Endothelial cell of umbilical vein (primary cell): ENCODE measurements at places on chromosomes 2 and 18. TPM values are rescaled to one million over a fixed set of nuclear protein-coding genes. Genes with fewer than 3 reads are reported as not detected.
A peak's percentile ranks its signal among the peaks of the same experiment; 100 is the strongest.

The KLHL41 gene
- 0.21 and 0.73 TPM in 2 replicates for total RNA-seq

The GPR155 gene
- total RNA-seq, result 1.5 and 1.7 TPM in 2 replicates

The LRATD1 gene
- total RNA-seq, result not detected in 2 replicates

The ST6GAL2 gene
- not detected in 2 replicates for total RNA-seq

The EPB41L3 gene
- total RNA-seq, result 114 and 154 TPM in 2 replicates

The ABCG5 gene
- not detected in 2 replicates for total RNA-seq

DNA sequence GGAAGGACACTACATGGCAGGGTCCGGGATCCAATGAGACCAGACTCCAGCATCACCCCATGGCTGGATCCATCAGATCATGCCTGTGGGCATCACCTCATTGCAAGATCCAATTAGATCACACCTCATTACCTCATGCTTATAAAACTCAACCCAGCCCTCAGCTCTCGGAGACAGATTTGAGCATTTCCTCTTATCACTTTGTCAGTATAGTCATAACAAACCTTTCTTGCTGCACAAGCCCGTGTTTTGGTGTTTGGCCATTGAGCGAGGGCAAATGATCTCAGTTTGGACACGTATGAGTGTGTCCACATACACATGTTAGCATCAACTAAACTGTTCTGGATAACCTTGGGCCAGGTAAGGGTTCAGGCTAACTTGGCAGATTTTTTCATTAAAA is 58.8 kb downstream of the CCDC195 start:
- H3K4me1 ChIP-seq, result no peaks in the 10 kb centered on the region
- no peak for DNase-seq
- no peaks in the 10 kb centered on the region for H3K27me3 ChIP-seq
- H3K36me3 ChIP-seq, result no peaks in the 10 kb centered on the region
- H3K4me3 ChIP-seq, result no peak overlapping the region

DNA sequence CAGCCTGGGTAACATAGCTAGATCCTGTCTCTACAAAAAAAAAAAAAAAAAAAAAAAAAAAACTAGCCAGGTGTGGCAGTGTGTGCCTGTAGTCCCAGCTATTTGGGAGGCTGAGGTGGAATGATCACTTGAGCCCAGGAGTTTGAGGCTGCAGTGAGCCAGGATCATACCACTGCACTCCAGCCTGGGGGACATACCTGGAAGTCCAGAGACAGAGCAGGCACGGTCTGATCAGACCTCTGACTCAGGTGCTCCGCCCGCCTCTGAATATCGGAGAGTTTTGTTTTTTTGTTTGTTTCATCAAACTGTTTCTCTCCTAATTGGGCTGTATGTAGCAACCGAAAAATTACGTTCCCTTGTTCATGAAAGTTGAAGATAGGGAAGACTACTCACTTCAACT is 49.2 kb downstream of the RASGRP3 start:
- H3K4me3 ChIP-seq, result no peak overlapping the region
- DNase-seq, result no peak
- no peak overlapping the region for H3K27ac ChIP-seq

GRCh38 chr2:127698553-127699355 is 2.5 kb upstream of the SFT2D3 start:
- no peak for DNase-seq
- H3K4me1 ChIP-seq, result peaks cover 23% of the 10 kb centered on the region
- no peak overlapping the region for H3K4me3 ChIP-seq
- H3K27ac ChIP-seq, result no peak overlapping the region
- H3K27me3 ChIP-seq, result no peaks in the 10 kb centered on the region

DNA sequence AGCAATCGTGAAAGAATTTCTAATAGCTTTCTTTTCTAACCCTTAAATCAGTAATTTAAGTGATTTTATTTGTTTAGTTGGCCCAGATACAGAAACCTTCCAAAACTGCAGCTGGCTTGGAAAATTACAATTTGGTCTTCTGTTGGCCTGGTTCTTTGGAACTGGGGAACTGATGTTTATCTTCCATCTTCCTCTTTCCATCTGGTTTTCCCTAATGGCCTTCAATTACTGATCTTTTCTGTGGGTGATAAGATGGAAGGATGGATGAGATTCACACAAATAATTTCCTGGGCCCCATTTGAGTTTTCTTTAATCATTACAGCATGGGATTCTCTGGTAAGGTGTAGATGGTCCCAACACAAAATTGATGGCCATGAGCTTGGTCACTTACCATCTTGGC is 106.5 kb upstream of the CHRNA1 start:
- H3K27me3 ChIP-seq, result no peaks in the 10 kb centered on the region
- H3K4me1 ChIP-seq, result no peaks in the 10 kb centered on the region
- H3K36me3 ChIP-seq, result no peaks in the 10 kb centered on the region

- DNase-seq, result no peak
- H3K27ac ChIP-seq, result no peak overlapping the region
- H3K36me3 ChIP-seq, result no peaks in the 10 kb centered on the region
These were observed 12.0 kb upstream of the TFPI start for GRCh38 chr2:187566266-187566665.

DNA sequence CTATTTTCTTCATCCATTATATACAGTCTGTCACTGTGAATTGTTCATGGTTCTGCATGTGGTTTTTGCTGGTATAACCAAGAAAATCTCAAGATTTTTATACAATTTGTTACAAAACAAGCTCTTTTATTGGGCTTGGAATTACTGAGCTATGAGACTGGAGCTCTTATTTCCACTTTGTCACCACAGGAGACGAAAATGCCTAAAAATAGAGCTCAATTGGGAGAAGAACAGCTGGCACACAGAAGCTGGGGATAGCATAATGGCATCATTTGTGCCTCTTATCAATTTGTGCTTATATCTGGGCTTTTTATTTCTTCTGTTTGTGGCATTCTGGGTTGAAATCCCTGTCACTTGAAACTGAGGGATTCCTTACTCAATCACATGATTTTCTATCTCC is 219.1 kb downstream of the CALCRL start:
- no peak overlapping the region for H3K27ac ChIP-seq
- no peak overlapping the region for H3K4me3 ChIP-seq
- H3K4me1 ChIP-seq, result peaks cover 3% of the 10 kb centered on the region
- DNase-seq, result no peak
- no peaks in the 10 kb centered on the region for H3K27me3 ChIP-seq

GRCh38 chr2:74008761-74009395 is 24.2 kb downstream of the TET3 start:
- H3K4me3 ChIP-seq, result no peak overlapping the region
- H3K36me3 ChIP-seq, result peaks cover 2% of the 10 kb centered on the region
- H3K27ac ChIP-seq, result no peak overlapping the region
- no peaks in the 10 kb centered on the region for H3K4me1 ChIP-seq
- H3K27me3 ChIP-seq, result no peaks in the 10 kb centered on the region

DNA sequence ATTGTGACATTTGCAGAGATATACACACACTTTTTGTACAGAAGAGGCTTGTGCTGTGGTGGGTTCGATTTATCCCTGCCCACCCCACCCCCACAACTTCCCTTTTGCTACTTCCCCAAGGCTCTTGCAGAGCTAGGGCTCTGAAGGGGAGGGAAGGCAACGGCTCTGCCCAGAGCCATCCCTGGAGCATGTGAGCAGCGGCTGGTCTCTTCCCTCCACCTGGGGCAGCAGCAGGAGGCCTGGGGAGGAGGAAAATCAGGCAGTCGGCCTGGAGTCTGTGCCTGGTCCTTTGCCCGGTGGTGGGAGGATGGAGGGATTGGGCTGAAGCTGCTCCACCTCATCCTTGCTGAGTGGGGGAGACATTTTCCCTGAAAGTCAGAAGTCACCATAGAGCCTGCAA is 40.0 kb downstream of the STEAP3 start:
- H3K27me3 ChIP-seq, result no peaks in the 10 kb centered on the region
- no peak overlapping the region for H3K4me3 ChIP-seq
- no peaks in the 10 kb centered on the region for H3K36me3 ChIP-seq
- no peak overlapping the region for H3K27ac ChIP-seq
- H3K4me1 ChIP-seq, result no peaks in the 10 kb centered on the region

- H3K27me3 ChIP-seq, result no peaks in the 10 kb centered on the region
- DNase-seq, result no peak
- no peaks in the 10 kb centered on the region for H3K4me1 ChIP-seq
- no peaks in the 10 kb centered on the region for H3K36me3 ChIP-seq
- no peak overlapping the region for H3K27ac ChIP-seq
- no peak overlapping the region for H3K4me3 ChIP-seq
These were observed 385.2 kb downstream of the CMPK2 start for GRCh38 chr2:6480514-6480913.

DNA sequence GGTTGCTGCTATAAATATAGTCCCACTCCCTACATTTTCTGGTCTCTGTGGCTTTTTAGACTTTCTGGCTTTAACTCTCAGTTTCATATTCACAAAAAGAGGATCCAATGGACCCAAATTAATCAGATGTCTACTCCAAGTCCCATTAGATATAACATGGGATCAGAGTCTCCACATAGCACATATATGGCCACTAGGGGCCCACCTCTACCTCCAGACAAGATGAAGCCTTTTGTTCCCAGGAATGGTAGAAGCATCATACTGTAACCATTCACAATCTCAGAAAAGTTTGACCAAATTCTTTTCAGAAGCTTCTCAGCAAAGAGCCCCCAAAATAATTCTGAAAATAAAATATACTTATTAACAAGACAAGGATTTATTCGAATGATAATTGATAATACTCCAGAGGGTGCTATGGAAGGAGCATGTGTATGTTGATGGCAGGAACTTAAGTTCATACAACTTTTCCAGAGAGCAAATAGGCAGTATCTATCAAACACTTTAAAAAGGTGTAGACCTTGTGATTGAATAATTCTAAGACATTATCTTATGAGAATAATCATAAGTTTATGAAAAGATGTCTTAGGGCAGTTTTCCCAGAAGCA is 382.3 kb upstream of the CRIM1 start:
- no peaks in the 10 kb centered on the region for H3K36me3 ChIP-seq
- peaks cover 8% of the 10 kb centered on the region for H3K4me1 ChIP-seq
- H3K4me3 ChIP-seq, result no peak overlapping the region

GRCh38 chr2:56239437-56239836 is 55.6 kb downstream of the CCDC85A start:
- H3K4me3 ChIP-seq, result no peak overlapping the region
- H3K4me1 ChIP-seq, result peaks cover 3% of the 10 kb centered on the region
- peak; percentile 33 for DNase-seq

DNA sequence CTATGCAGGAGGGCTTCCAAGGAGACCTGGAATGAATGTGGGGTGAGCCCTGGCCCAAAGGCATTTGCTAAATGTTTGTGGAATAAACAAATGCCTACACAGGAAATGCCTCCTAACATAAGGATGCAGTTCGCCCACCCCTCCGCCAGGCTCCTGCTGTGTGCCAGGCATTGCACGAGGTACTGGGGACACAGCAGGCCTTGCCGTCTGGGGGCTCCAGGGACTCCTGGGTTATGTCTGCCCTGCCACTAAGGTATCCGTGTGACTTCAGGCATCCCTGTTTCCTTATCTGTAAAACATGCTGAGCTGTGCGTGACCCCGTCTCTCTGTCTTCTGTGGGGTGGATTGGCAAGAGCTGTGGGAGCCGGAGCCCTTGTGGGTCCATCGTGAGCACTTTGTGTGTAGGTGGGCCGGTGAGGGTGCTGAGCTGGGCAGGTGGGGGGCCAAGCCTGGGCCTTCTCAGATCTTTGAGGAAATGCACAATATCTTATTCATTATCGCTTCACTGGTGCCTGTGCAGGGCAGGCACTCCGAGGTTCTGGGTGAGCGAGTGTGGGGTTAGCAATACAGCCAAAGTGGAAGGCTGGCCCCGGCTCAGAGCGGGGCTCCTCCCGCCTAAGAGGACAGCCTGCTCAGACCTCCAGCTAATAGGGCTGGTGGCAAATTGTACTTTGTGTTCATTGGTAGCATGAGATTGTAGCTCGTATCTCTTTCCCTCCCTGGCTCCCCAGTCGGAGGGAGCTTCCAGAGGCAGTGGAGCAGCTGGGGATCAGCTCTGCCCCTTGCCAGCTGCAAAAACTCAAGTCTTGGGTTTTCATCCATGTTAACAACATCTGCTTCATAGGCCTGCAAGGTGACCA is 126.8 kb downstream of the GLI2 start:
- H3K36me3 ChIP-seq, result no peaks in the 10 kb centered on the region
- no peak for DNase-seq
- peaks cover under 1% of the 10 kb centered on the region for H3K4me1 ChIP-seq
- H3K4me3 ChIP-seq, result no peak overlapping the region

DNA sequence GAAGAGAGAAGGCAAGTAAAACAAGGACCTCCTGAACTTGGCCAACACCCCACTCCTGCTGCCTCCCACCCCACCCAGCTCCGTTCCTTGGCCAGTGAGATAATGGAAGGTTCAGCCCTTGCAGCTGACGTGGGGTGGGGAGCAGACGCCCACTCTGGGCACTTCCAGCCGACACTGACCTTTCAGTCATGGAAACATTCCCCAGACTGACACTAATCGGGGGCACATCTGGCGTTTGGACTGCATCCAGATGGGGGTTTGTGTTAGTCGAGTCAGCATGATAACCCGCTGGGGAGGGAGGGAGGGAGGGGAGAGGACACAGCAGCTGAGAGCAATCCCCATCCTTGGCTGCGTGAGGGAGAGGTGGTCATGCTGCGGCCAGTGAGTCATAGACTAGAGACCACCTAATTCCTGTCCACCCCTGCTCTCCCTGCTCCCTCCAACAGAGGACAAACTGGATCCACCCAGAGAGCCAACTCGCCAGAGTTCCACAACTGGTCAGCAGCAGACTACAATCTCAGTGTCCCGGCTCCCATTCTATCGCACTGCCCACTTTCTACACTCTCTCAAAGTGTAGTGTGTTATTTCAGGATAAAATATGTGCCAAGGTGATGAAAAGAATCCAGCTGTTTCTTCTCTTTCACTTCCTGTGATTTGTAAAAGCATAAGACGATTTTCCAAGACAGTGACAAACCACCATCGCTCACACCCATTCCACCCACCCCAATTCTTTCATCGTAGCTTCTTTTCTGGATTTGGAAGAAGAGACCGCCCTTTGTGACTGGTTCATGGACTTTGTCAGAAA is 115.4 kb upstream of the PKDCC start:
- no peak for DNase-seq
- H3K4me1 ChIP-seq, result no peaks in the 10 kb centered on the region
- no peak overlapping the region for H3K27ac ChIP-seq
- peaks cover 8% of the 10 kb centered on the region for H3K27me3 ChIP-seq
- no peaks in the 10 kb centered on the region for H3K36me3 ChIP-seq

GRCh38 chr18:48364146-48364545 is 45.0 kb downstream of the ZBTB7C start:
- no peaks in the 10 kb centered on the region for H3K4me1 ChIP-seq
- H3K4me3 ChIP-seq, result no peak overlapping the region
- H3K36me3 ChIP-seq, result no peaks in the 10 kb centered on the region
- H3K27me3 ChIP-seq, result no peaks in the 10 kb centered on the region

- no peak overlapping the region for H3K27ac ChIP-seq
- peak; percentile 82 for DNase-seq
- H3K4me3 ChIP-seq, result no peak overlapping the region
- no peaks in the 10 kb centered on the region for H3K36me3 ChIP-seq
- no peaks in the 10 kb centered on the region for H3K4me1 ChIP-seq
These were observed 94.8 kb downstream of the MTA3 start for GRCh38 chr2:42663106-42663780.

- peak; percentile 67 for DNase-seq
- no peaks in the 10 kb centered on the region for H3K36me3 ChIP-seq
- no peak within 1 kb of the TSS for H3K4me3 ChIP-seq
- no peaks in the 10 kb centered on the region for H3K27me3 ChIP-seq
These were observed at the start of gene DRC1 for GRCh38 chr2:26401739-26402541. Gene DRC1 (plus strand): TSS chr2:26401920. CDS start chr2:26401990, 70 bp downstream.
